Stimulated activated CD4-positive, alpha-beta T cell treated with anti-CD3 and anti-CD28 coated beads, Interleukin-1b, Interleukin-23, amount 100 ng/mL, for 4 hours (primary cell): ENCODE measurements at places on chromosomes 5 and 9.
A peak's percentile ranks its signal among the peaks of the same experiment; 100 is the strongest.

DNA sequence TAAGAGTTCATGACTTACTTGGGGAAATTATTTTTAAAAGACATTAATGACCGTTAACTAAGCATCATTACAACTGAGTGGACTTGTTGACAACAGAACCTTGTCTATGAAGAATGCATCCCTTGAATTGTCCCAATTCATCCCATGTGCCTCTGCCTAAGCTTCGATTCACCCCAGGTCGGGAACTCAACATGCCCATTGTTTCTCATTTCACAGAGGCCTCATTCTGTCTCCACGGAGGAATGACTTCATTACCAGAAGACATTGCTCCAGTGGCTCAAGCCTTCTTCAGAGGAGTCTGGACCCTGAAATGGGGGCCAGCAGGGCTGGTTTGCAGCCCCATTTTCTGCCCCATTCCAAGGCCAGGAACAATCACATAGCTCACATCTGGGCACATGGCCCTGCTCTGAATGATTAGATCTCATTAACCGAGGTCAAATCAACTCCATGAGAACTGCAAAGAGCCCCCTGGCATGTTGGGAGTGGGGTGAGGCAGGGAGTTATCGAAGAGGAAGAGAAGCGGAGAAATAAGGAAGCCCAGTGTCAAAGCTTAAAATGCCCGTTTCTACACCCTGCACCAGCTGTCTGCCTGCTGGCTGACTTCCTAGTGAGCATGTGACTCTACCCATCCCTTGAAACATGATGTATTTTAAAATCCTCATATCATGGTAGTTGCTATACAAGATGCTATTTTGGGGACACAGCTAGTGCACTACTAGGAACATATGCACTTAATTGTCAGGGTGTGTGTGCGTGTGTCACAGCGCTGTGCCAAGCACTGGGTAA, 137.3 kb downstream of the LHFPL2 start:
- DNase-seq, result no peak

DNA sequence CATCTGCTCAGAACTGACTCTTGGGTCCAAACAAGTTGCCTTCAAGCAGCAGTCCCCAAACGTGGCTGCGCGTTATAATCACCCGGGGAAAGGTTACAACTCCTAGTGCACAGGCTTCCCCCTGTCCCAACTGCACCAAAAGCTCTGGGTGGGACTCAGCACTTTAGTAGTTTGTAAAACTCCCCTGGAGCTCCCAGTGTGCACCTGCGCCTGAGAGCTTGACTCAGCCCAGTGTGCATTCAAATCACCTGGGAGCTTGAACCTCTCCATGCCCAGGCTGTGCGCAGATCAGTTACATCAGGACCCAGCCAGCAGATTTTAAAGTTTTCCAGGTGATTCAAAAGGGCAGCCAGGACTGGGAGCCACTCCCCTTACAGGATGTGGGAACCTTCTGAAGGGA, 151.4 kb downstream of the COL23A1 start:
- no peak for DNase-seq

DNA sequence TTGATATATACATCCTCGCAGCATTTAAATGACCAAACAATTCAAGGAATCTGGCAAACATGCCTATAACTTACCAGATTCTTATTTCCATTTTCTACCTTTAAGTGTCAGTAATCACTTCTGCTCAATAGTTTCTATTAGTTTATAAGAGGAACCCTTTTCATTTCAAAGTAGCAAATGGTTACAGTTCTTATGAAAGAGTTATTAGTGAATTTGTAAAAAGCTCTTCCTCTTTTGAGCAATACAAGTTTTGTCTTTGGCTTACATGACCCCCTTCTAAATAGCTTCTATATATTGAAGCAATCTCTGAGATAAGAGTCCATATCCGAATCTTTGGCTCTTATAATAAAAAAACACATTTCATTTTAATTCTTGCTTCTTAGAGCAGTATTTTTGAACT, 42.0 kb downstream of the ELL2 start:
- DNase-seq, result no peak

GRCh38 chr9:124502711-124503702, 4.2 kb downstream of the NR5A1 start:
- no peak for DNase-seq

DNA sequence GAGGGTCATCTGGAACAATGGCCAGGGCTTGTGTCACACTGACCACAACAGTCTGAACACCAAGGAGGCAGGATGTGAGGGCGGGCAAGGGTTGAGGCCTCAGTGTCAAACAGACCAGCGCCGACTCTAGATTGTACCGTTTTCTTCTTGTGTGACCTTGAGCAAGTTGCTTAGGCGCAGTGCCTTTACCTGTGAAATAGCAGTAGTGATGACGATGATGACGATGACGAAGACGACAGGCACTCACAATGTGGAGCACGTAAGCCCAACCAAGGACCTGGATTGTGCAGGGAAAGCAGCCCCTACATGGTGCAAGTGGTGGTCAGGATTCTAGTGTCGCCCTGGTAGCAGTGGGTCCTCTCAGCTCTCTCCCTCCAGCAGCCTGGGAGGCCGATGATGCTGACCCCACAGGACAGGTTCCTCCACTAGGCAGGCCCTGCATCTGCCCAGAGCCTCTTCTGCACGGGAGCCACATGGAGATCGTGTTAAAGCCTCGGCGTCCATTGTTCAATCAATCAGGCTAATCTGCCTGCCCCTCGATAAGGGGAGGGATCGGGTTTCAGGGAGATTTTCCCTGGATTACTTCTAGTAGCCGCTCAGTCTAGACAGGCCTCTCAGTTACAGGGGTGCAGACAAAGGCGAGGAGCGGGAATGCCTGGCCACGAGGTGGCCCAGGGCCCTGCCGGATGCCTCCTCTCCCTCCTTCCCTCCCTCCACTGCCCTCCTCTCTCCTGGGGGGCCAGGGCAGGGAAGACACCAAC, 91.7 kb downstream of the MACROH2A1 start:
- no peak for DNase-seq

DNA sequence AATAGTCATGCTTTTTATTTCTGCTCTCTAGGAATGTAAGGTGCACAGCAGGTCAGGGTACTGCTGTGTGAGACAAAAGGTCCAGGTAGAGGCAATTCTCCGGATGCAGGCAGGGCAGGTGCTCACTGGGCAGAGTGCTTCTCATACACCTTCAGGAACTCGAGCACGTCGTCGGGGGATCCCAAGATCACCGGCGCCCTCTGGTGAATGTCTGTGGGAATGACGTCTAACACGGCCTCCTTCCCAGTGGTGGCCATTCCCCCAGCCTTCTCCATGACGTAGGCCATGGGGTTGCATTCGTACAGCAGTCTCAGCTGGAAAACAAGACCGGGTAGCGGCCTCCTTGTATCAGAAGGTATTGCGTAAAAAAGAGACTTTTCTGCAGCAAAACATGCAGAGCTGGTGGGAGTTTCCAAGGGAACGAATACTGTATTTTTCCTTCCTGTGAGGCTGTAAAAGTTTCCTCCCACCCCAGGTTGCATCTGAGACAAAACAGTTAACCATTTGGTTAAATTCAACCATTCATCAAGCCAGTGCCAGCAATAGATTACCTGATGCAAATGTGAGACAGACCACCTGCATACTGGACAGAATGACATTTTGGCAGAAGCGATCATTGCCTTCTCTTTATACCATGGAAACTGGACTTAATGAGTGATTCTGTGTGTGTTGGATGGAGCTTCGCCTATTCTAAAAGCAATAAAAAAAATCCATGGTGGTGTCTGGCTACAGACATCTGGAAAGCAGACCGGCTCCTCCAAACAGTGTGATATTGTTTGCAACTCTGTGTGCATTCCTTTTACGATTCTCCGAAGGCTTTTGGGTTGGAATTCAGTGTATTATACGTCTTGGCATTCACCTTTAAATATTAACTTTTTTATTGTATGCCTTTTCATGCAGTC, 9.9 kb upstream of the FBP2 start:
- peak; percentile 54 for DNase-seq

GRCh38 chr5:67141644-67142043, 55.0 kb downstream of the CD180 start:
- no peak for DNase-seq

- no peak for DNase-seq
Measured at GRCh38 chr9:113635586-113635985, 172.1 kb downstream of the RGS3 start.

DNA sequence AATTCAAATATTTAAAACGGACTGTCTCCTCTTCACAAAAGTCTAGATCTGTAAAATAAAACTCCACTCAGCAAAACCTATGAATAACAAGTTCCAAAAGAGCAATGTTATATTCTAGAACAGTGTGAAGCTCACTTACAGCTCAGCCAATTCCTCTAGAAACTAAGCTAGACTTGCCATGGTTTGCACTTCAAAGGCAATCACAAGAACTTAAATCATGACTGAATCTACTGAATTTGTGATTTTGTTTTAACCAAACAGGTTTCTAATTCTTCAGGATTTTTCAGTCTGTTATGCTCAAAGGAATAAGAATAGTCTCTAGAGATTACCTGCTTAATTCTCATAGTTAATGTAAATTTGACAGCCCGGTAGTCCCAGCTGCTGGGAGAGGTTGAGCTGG, 1.4 kb upstream of the PKD2L2 start:
- DNase-seq, result no peak

DNA sequence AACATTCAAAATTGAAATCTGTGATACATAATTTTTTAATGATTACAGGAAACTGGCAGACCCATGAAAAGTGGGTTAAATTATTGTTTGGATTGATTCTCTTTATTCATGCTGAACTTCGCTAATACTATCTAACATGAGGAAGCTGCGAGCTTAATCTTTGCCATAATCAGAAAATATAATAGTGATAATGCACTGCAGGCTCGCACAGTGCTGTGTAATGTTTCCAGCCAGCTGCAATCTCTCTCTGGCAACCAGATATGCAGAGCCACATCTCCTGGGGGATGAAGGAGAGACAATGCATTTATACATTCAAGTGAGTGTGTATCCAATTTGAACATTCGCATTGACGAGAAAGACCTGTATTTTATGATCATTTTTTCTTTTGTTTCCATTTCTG, 669.7 kb upstream of the RGMB start:
- no peak for DNase-seq

GRCh38 chr9:78314953-78315870, 18.3 kb downstream of the PSAT1 start:
- DNase-seq, result no peak

DNA sequence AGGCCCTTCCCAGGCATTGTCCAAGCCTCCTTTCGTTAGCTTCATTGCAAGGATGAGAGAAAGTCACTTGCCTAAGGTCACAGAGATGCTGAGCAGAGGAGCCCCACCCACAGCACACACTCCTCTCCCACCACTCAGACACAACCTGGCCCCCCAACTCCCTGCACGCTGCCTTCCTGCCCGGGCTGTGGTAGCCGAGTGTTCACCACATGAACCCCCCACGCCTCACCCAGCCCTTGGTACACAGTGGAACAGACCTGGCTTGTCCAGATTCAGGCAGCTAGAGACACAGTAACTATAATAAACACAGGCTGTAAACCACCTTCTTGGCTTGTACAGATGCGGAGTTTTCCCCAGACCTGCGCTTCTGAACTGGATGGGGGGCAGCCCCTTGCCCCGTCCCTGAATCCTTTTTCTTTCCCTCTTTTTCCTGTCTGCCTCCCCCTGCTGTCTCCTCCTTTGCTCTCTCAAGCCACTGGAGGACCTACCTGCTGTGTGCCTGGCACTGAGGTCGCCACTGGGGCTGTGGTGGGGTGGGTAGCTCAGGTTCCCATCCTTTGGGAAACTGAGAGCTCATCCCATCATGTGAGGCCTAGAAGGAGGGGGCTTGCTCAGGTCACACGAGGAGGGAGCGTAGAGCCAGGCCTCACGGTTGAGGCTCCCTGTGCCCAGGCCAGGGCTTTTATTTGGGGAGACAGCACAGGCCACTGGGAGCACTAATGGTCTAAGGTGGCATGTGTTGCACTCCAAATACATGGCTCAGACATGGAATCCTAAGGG, 55.7 kb upstream of the SYNPO start:
- DNase-seq, result no peak

DNA sequence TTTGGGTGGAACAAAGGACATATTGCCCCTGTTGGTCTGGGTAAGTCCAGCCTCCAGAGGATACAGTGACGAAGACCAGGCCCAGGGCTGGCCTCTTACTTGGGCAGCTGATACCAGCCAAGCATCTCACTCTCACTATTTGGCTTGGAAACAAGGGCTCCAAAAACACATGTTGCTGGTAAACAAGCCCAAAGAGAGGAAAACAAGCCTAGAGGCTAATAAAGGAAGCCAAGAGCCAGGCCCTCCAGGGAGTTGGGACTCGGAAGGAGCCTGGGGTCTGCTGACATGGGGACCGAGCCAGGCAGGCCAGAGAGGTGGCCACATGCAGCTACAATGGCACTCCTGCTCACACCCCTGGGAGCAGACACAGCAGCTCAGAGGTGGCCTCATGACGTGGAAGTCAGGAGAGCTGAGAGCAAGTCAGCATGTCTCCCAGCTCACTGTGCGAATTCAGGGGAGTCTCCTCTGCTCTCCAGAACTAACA, 5.7 kb downstream of the SPARC start:
- no peak for DNase-seq

- DNase-seq, result no peak
Measured at GRCh38 chr9:121865884-121866283, 214.4 kb downstream of the DAB2IP start.

GRCh38 chr5:91591076-91591475, 208.0 kb upstream of the ARRDC3 start:
- no peak for DNase-seq

- no peak for DNase-seq
Measured at GRCh38 chr5:128774605-128775004, 190.7 kb upstream of the SLC27A6 start.

GRCh38 chr5:91925249-91925648, 542.1 kb upstream of the ARRDC3 start:
- no peak for DNase-seq

GRCh38 chr9:91942201-91942600, 7.8 kb downstream of the ROR2 start:
- DNase-seq, result no peak

DNA sequence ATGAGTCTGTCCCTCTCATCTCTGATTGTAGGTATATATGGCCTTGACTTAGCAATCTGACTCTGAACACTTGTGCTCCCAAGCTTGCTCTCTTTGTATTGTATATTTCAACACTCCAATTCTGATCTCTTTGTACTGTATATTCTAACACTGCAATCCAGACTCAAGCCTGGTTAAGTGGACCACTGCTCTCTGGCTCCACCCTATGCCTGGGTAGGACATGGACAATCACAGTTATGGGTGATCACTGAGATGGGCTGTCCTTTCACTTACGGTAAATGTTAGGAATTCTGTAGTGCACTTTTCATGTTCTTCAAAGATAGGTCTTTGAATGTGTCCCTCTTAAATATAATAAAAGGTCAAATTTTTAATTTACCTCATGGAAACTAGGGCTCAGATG, 165.1 kb downstream of the TLR4 start:
- no peak for DNase-seq

GRCh38 chr5:83428126-83428525, 43.4 kb upstream of the VCAN start:
- no peak for DNase-seq

- DNase-seq, result no peak
Measured at GRCh38 chr5:170551076-170551475, 47.3 kb downstream of the KCNIP1 start.

DNA sequence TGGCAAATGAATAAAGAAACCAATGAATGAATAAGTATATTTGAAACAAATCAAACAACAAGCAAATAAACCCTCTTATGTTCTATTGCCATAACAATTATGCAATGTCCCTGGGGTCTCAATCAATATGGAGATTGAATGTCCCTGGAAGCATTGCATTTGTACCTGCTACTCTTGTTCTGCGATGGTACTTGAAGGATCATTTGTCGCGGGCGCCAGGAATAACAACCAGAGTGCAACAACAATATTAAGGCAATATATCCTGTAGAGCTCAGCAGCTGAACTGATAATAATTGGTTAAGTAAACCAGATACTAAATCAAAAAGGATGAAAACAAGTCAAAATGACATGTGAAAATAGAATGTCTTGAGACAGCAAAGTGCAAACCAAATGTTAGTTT, 1001.9 kb upstream of the NUDT12 start:
- no peak for DNase-seq
